Nephron progenitor cell (in vitro differentiated cells): ENCODE measurements at places on chromosomes 7 and 10.

DNA sequence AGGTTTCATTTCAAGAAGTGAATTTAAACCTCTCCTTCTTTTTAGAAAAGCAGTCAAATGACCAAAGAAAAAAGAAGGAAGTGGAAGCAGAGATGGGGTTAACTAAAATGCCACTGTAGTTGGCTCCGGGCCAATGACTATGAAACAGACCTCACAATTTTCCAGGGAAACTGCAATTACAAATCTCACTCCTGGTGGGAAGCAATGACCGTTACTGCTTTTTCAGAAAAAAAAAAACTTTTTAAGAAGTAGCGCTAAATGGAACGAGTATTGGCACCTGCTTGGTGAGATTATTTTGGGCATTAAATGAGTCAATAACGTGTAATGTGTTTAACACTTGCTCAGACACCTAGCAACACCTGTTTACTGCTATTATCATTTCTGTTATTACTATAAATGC lies 1.2 kb downstream of the SFRP4 start:
- DNase-seq, result no peak

GRCh38 chr10:79386637-79387465 lies 39.6 kb downstream of the PPIF start:
- DNase-seq, result no peak

DNA sequence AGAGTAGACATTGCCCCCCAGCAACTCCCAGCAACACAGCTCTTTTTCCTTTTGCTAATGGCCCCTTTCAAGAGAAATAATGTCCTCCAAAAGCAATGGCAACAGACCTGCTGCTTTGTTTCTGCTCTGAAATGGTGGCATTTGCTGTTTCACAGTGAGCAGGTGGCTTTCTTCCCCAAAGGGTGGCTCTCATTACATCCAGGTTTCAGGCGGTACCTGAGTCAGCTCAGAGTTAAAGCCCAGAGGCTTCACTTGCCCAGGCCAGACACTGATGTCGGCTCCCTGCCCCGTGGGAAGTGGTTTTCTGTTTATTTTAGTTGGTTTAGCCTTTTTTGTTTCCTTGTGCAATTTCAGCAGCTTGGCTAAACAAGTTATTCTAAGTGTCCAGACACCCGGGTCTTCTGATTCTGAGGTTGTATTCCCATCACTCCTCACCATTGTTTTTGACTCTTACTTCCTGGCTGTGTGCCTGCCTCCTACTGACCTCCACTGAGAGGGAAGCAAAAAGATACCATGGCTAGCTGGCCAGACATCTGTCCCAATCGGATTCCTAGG lies 7.8 kb upstream of the ATOH7 start:
- no peak for DNase-seq

DNA sequence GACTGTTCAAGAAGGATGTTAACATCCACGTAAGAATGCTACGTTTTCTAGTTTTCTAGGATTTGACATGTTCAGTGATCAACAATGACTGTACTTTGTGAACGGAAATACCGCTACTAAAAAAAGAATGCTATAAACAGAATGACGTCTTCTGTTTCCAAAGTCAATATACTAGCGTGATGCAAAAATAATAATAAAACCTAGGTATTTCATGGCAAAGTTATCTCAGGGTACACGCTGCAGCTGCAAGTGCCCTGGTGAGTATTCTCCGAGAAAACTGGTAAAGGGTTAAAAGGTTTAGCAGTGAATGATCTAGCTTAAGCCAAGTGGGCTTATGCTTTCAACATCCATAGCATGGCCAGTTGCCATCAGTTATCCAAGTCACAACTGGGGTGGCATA lies 653.3 kb upstream of the PFKP start:
- no peak for DNase-seq

DNA sequence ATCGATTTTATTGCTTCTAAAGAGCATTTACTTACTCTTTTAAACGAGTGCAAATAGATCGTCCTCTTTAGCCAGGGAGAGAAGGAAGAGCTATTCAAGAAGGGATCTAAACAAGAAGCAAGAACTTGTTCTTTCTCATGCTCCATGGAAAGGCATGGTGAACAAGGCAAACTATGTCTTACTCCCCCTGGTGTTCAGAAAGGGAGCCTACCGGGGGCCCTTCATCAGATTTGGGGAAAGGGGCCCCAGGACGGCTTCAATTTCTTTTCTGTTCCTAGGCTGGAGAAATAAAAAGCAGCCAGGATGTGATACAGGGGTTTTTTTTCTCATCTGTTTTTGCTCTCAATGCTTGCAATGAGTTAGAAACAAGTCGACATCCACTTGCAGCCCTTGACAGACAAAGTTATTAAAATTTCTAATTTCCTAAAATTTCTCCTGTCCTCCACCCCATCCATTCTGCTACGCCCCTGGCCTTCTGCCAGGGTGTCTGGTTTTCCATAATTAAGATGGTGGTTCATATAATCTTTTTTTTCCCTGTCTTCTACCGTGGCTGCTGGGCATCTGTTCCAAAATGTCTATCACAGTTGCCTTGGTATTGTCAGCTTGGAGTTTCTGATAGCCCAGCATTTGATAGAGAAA lies 214.4 kb downstream of the CREB5 start:
- DNase-seq, result peak; percentile 30

GRCh38 chr7:88700725-88701124 lies 58.8 kb upstream of the ZNF804B start:
- DNase-seq, result no peak

GRCh38 chr7:68792351-68792750 lies 805.9 kb upstream of the AUTS2 start:
- no peak for DNase-seq

DNA sequence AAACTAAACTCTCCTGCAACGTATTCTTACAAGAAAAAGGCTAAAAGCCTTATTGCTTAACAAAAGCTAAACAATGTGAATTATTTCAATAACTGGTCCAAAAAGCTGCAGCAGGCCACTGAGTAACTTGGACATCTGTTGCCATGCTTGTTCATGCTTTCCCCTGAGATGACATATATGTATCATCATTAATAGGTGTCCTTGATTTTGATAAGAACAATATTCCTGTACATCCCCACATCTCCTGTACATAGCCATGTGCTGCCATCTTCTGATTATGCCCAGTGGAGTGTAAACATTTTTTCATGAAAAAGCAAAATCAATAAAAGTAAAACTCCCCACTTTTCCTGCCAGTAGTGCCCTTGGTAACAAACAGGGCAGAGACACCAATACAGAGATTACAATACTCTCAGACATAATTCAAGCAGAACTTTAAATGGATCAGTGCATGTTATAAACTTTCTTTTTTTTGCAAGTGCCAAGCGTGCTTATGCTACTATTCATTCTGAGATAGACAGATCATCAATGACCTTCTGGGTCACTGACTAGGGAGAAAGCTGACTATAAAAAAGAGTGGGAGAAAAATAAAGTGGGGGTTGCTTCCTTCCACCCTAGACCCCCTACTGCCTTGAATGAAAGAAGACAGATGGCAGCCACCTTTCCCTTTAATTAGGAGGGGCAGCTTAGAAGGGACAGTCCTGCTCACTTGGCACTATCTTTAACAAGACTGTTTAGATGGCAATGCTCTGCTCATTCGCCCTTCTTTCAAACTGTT lies 205.5 kb upstream of the KLF14 start:
- DNase-seq, result no peak

DNA sequence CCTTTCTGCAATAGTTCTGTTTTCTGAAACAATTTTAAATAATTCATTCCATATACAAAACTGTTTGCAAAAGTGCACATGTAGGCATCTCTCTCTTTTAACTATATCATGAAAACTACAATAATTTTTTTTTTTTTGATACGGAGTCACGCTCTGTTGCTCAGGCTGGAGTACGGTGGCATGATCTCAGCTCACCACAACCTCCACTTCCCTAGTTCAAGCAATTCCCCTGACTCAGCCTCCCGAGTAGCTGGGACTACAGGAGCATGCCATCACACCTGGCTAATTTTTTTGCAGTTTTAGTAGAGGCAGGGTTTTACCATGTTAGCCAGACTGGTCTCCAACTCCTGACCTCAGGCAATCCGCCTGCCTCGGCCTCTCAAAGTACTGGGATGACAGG lies 44.0 kb upstream of the SEMA3A start:
- no peak for DNase-seq

- no peak for DNase-seq
These were observed 7.2 kb downstream of the RGS10 start for GRCh38 chr10:119535305-119535704.

DNA sequence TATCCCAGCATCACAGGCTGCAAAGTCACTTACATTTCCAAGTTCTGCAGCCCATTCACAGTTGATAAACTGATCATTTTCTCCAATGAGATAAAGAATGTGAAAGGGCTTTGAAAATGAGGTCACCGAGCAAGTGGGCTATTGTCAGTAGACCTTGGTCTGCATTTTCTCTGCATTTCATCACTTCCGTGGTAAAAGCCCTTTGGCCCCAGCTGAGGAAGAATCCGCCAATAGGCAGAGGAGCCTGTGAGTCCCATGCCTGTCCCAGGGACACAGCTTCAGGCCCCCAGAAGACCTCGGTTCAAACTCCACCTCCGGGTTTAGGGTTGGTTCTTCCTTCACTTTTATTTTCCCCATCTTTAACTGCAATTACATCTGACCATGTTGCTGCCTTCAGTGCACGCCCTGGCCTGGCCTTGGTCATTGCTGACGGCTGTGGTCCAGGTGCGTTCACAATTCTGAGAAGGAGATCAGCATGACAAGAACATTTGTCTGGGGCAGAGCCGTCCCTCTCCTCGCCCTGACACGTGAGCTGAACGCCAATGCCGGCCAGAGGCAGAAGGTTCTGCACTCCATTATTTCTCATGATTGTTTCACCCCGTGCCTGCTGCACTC lies 292.5 kb downstream of the TCERG1L start:
- DNase-seq, result no peak

GRCh38 chr7:41029072-41029499 lies 673.8 kb downstream of the INHBA start:
- no peak for DNase-seq
